ENCODE measurements at places on chromosomes 4 and X.

GRCh38 chrX:1430451-1430850, 22.3 kb downstream of the ASMTL start:
- no peak for DNase-seq

GRCh38 chr4:55326629-55327028, 19.4 kb upstream of the SRD5A3 start:
- no peak for DNase-seq

GRCh38 chrX:101160001-101160400, 59.6 kb upstream of the DRP2 start:
- no peak for DNase-seq

- DNase-seq: peak; percentile 78
Observed at GRCh38 chrX:153708415-153708814, 15.8 kb downstream of the BCAP31 start.

GRCh38 chrX:39731735-39732134, 366.0 kb downstream of the BCOR start:
- DNase-seq: no peak

DNA sequence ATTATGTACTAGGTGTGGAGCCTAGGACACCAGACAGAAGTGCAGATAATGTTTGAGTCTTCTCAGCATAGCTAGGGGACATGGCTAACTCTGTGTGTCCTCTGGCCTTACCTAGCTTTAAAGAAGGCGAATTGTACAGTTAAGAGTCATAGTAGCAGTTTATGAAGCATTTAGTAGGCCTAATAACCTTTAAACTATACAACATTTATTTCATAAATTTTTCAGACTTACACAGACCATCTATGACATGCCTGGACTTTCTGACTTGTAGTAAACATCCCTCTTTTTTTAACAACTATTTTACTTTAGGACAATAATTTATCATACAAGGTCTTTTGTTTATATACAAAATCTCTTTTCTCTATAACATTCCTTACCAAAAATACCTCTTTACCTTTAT, 37.4 kb downstream of the ETNPPL start:
- DNase-seq: no peak

DNA sequence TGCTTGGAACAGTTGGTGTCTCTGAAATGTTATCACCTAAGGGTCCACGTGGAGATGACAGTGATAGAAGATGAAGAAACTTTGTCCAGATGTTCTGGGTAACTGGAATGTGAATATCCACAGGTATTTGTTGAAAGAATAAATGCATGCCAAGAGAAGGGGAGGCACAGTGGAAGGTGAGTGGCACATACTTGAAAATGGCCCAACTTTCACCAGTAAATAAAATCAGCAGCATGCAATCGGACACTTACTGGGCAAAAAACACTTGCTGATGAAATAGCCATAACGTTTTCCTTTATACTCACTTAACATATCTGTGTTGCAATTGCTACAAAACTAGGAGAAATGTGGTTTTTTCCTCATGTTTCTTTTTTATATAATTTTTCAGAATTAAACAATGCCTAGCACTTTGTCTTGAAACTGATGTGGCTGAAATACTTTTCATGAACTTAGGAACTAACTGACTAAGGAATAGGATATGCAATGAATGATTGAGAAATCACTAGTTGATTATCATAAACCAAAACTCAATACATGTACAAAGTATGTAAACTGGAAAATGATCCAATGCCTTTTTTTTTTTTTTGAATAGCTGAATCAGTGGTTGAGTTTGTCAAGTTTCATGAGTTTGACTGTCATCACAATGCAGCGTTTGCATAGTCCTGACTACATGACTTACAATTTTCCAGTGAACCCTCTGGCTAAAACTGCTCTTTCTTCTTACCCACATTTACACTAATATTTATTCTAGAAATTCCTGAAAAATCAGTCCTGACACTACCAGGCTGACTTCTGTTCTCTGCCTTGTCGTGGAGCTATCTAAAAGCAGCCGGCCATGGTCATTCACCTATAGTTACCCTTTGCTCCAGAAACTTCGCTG, 127.4 kb downstream of the CPE start:
- DNase-seq: peak; percentile 85

- DNase-seq: no peak
Observed at GRCh38 chr4:184705692-184706091, 28.2 kb downstream of the CENPU start.

GRCh38 chr4:26130173-26130572, 190.6 kb upstream of the RBPJ start:
- DNase-seq: no peak

DNA sequence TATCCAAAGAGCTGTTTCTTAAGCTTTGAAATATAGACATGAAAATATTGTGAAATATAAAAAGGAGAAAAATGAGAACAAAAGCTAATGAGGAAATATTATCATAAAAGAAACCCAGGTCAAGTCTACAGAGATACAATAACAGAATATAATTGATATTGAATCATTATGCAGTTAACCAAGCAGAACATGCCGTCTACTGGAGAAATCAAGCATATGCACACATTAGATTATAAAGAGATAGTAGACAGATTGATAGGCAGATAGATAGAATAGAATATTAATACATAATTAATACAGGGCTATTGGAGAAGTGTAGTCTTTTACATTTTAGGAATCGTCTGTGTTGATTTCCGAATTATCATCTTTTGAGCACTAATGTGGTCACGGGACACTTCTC, 208.5 kb downstream of the EPHA5 start:
- DNase-seq: no peak

All from fibroblast of pulmonary artery (primary cell).